ENCODE measurements at places on chromosomes 12 and 14.

DNA sequence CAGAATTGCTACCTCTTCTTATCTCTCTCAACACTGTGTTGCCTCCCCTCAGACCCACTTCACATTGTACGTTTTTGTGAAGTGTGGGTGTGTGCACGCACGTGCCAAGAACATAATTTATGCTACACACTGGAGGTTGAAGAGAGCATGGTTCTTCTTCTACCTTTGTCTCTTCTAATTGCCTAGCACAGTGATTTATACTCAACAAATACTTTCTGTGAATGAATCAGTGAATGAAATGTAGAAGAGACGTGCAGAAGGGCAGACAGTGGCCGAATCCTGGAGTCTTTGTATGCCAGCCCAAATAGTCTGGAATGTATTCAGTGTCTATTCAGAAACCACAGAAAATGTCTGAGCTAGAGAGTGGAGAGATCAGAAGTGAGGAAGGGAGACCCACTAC, 4.6 kb upstream of the SAMD4A start:
- DNase-seq, result no peak

DNA sequence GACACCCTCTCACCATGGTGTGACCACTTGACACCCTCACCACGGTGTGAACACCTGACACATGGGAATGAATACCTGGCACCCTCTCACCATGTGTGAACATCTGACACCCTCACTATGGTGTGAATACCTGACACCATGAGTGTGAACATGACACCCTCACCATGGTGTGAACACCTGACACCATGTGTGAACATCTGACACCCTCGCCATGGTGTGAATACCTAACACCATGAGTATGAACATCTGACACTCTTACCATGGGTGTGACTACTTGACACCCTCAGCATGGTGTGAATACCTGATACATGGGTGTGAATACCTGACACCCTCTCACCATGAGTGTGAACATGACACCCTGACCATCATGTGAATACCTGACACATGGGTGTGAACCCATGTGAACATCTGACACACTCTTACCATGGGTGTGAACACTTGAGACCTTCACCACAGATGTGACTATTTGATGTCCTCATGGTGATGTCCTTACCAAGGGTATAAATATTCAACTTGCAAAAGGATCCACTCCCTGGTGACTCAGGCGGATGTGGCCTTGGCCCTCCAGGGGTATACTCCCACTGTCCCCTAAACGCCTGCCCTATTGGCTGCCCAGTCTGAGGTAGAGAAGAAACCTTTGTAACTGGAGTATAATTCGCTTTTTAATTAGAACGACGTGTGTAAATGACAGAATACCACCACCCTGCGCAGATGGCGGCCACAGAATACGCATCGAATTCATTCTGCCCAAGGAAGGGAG, 29.1 kb downstream of the RFLNA start:
- DNase-seq, result peak; percentile 52

GRCh38 chr14:95808371-95808770, 68.3 kb upstream of the TUNAR start:
- no peak for DNase-seq

DNA sequence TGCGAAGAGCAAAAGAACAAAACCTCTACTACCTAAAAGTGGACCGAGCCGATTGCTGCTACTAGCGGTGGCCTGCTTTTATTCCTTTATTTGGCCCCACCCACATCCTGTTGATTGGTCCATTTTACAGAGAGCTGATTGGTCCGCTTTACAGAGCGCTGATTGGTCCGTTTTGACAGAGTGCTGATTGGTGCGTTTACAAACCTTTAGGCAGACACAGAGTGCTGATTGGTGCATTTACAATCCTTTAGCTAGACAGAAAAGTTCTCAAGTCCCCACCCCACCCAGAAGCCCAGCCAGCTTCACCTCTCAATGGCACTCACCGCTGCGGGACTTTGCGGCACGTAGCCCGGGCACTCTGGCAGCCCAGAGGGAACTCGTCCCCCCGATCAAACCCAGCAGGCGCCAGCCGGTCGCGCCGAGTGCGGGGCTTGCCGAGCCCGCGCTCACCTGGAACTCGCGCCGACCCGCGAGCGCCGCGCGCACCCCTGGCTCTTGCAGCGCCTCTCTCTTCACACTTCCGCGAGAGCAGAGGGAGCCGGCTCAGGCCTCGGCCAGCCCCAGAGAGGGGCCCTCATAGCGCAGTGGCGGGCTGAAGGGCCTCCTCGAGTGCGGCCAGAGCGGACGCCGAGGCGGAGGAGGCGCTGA, 8.7 kb upstream of the FGD4 start:
- peak; percentile 77 for DNase-seq

DNA sequence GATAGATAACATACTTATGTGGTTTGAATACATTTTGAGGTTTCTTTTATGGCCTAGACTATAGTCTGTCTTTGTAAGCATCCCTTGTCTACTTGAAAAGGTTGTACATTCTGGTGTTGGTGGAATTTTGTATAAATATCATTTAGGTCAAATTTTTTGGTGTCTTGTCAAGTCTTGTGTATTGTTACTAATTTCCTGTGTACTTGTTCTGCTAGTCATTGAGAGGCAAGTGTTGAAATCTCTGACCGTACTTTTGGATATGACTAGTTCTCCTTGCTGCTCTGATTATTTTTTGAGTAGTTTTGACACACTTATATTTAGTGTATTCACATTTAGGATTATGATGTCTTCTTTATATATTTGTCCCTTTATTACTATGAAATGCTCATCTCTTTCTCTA, 219.6 kb downstream of the CCDC91 start:
- DNase-seq, result no peak

- DNase-seq, result peak; percentile 73
Measured at GRCh38 chr14:74913986-74914573, 9.0 kb downstream of the RPS6KL1 start.

- DNase-seq, result no peak
Measured at GRCh38 chr14:48382961-48383360, 707.6 kb upstream of the MDGA2 start.

- no peak for DNase-seq
Measured at GRCh38 chr12:48037267-48037915, 33.1 kb upstream of the COL2A1 start.

DNA sequence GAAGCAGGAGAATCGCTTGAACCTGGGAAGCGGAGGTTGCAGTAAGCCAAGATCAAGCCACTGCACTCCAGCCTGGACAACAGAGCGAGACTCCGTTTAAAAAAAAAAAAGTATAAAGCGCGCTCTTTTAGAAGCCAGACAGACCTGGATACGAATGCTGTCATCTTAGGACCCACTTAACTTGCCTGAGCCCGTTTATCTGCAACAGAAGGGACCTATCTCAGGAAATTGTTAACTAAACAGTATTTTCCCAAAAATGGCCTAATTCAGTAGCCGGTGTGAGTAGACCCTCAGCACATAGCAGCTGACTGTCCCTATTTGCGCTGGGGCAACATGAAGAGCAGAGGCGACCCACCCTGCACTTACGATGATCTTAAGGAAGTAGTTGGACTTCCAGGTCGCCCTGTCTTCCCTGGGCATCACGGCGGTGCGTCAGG, 529 bp downstream of the RPLP0 start:
- no peak for DNase-seq

GRCh38 chr12:123571343-123571813, 13.0 kb upstream of the TMED2 start:
- peak; percentile 63 for DNase-seq

DNA sequence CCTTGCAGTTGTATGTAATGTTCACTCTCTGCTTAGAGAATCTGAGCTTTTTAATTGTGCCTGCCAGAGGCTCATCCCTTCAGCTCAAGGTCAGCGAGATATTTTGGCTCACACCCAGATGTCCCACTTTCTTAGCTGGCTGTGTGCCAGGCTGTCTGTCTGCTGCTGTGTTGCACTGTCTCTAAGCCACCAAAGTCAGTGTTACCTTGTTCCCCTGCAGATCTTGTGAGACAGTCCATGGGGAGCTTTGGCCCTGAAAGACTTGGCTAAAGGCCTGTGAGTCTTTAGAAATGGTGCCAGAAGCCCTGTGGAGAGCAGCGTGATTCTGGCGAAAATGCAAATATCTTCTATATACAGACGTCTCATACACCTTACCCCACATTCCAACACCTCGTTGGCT, 293.7 kb downstream of the TTC6 start:
- DNase-seq, result no peak

DNA sequence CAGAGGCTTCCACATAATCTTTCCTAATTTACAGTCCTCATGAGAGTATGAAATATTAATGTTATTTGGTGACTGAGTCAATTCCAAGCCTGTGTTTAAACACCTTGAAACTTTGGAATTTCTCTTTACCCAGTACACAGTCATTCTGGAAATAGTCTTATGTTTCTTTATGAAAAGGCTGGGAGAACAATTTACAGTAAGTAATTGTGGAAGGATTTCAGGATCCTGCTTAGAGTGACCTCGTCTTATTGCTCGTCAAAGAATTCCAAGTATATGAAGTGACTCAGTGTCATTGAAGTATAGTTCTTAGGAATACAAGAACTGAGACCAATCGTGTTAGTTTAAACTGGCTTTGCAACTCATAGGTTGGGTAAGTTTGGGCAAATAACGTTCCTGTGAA, 634.2 kb downstream of the SLC16A7 start:
- no peak for DNase-seq

DNA sequence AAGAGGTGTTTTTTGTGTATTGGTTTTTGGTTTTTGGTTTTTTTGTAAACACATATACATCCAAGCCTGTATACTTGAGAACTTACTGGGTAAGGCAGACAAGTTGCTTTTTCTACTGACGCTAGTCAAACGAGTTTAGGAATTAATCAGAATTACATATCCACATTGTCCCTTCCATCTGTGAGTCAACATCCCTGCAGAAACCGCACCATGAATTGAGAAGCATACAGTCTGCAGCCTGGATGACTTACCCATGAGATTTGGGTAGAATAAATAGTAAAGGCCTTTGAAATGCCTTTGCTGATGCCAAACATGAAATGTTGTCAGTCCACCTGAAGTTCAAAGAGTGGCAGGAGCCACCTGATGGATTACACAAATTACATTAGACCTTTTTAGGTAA, 21.4 kb upstream of the C12orf42 start:
- DNase-seq, result no peak

GRCh38 chr14:100791348-100791735, 34.6 kb upstream of the MEG3 start:
- no peak for DNase-seq

DNA sequence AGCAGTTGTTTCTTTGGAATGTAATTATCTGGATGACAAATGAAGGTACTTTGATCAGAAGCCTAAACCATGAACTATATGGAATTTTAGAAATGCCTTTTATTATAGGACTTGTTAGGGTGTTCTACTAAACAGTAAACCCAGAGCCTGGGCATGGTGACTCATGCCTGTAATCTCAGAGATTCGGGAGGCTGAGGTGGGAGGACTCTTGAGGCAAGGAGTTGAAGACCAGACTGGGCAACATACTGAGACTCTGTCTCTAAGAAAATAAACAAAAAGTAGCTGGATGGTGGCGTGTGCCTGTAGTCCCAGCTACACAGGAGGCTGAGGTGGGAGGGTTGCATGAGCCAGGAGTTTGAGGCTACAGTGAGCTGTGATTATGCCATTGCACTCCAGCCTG, 23.9 kb downstream of the PALS1 start:
- no peak for DNase-seq

DNA sequence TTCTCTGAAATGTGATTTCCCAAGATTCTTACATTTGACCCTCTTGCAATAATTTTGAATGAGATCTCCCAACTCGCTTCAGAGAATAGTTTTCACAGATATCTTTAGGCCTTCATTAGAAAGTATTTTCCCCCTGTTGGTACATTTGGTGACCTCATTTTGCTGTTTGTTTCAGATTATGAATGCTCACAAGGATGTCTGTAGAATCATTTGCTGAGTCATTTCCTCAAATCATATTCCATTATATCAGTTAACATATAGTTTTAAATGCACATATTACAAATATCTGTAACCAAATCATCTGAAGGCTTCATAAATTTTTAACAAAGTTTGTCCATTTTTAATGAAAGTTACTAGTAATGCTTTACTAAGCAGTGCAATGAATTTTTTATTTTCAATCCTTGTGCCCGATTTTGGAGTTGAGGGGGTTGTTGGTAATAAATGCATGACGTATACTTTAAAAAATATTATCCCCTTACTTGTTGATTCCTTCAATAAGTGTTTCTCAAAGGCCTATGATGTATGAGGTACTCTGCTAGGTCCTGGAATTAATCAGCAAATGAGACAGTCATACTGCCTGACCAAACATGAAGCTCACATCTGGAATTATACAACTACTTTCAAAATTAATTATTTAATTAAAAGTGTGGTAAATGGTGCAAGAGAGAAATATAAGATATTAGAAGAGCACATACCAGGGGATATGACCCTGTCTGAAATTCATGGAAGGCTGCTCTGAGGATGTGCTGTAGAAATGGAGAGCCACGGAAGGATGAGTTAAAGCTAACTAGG, 126.9 kb upstream of the RAP1B start:
- DNase-seq, result no peak

DNA sequence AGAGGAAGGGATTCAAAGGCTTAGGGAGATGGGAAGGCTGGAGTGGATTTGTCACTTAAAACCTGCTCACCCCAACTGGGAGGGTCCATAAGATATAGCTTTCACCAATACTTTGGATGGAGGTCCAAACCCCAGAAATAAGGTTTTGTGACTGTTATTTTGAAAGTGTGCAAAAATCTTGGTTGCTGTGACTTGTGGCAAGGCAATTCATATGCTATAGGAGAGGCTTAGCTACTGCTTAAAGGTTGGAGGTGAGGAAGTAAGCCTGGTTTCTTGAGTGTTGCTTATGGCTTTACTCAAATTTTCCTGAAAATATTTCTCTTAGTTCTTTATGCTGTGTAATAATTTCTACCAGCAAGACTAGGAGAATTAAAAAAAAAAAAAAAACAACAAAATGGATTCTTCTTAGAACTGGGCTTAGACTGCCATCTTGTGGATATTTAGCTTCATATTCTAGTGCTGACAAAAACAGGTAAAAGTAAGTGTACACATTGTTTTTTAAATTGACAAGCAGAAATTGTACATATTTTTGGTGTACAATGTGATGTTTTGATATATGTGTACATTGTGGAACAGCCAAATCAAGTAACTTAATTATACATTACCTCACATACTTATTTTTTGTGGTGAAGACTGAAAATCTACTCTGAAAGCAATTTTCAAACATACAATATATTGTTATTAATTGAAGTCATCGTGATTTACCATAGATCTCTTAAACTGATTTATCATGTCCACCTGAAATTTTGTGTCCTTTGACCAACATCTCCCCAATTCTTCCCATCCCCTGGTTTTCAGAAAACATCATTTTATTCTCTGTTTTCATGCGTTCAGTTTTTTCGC, 23.0 kb downstream of the PDE6H start:
- peak; percentile 81 for DNase-seq
